ENCODE measurements at places on chromosomes 4 and X. TPM values are rescaled to one million over a fixed set of nuclear protein-coding genes. Genes with fewer than 3 reads are reported as not detected.

The DGKK gene
- total RNA-seq = not detected

The GLUD2 gene
- total RNA-seq = not detected

The RNF175 gene
- total RNA-seq = not detected

The ZAR1 gene
- total RNA-seq = not detected

The OTUD4 gene
- total RNA-seq = 47.3 TPM

The LRP2BP gene
- total RNA-seq = 0.75 TPM

The MGAT4D gene
- not detected for total RNA-seq

The MAGEB16 gene
- total RNA-seq = not detected

GRCh38 chr4:88858752-88859151 lies 161.1 kb upstream of the NAP1L5 start:
- no peak for DNase-seq

DNA sequence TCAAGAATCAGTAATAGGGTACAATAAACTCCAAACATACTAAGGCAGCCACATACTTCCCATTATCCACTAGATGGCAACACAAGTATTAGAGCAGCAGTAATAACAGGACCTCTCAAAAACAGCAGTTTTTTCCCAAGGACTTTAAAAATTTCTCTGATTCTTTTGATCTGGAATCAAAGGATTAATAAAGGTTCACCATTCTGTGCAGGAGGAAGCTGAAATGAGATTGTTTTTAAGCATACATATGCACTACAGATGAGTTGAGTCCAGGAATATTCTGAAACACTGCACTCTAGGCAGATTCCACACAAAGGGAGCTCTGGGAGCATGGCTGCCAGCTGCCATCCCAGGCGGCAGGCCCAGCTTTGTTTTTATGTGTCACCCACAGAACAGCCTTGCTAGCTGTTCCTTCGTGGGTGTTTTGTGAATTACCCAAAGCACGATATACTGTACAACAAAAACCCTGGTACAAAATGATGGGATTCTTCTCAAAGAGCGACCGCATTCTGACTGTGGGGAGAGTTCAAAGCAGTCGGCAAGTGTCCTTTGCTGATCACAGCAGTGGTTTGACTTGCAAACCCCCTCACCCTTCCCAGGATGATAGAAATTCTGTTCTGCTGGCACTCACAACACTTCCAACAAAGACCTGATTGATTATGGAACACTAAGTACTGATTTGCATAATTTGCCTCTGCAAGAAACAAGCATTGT lies 61.0 kb downstream of the STX18 start:
- no peak for DNase-seq

GRCh38 chrX:65451663-65452062 lies 82.9 kb downstream of the LAS1L start:
- DNase-seq = no peak

GRCh38 chr4:8387615-8388527 lies 52.7 kb downstream of the ACOX3 start:
- no peak for DNase-seq

- no peak for DNase-seq
Observed at GRCh38 chrX:11398785-11399184, 105.6 kb downstream of the AMELX start.

GRCh38 chrX:44400588-44400987 lies 57.1 kb upstream of the EFHC2 start:
- DNase-seq = no peak

DNA sequence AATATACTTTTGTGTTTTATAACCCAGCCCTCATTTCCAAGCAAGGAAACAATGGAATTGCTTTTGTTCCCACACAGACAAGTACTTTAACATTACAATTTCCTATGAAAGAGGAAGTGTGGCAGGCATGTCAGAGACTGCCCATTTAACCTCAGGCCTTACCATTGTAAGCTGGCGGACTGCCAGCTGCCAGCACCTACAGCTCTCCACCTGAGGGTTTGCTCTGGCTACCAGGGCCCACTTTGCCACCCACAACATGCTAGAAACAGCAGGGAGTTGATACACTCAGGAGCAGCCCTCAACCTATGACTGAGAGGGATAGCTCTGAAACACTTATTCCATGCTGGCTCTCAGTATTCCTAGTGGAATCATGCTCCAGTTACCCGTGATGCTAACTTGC lies 152.3 kb upstream of the PRDX4 start:
- DNase-seq = no peak

DNA sequence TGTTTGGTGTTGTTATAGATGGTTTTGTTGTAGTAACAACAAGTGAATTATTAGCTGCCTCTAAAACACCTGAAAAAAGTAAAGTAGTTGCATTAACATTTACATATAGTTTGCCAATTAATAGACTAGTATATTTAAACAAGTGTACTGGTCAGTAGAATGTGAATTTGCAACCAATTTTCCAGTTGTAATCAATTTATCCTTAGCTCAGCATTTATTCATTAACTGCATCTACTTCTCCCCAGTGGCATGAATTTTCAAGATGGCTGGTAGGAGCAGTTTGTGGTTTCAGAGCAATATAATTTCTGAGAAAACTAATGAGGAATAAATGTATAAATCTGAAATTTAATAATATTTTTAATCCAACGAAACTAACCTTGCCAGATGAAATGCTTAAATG lies 37.9 kb downstream of the EMCN start:
- no peak for DNase-seq

DNA sequence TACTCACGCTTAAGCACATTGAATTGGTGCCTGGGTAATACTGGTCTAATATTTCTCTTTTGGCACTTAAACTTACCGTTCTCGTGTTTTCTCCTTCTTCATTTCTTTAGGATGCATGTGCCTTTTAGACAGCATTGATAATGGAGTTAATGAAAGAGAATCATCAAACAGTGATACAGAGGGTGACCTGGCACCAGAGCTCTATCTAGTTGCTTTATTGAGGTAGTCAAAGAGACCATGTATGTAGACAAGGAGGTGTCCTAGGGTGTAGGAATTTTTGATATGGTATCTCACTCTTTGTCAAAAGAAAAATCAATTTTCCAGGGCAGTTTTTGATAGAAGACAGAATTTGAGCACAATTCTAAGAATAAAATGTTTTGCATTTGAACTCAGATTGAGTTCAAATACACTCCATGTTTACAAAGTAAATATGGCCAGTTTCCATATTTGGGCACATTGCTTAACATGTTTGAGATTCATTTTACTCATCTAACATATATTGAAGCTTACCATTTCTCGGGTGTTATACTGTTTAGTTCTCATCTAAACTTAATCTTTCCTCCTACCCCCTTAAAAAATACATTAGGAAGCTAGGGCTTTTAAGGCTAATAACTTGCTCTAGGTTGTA lies 92.0 kb downstream of the WWC2 start:
- DNase-seq = no peak

- no peak for DNase-seq
Observed at GRCh38 chrX:35728481-35728880, 69.7 kb upstream of the MAGEB16 start.

DNA sequence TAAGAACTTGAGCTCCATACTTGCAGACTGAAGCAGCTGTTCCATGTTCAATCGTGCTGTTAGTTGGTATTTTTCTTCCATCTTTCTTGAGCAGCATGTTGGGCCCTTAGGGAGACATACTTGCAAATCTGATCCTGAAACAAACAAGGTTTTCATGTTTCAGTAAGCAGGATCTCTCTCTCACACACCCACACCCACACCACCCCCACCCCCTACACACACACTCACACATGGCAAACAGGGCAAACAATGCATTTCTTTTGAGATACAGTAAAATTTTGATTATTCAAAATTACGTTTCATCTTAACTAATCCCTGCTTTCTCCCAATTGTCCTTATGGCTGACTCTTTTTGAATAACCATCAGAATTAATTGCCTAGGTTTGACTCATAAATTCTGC lies 32.3 kb downstream of the GPC3 start:
- DNase-seq = no peak

DNA sequence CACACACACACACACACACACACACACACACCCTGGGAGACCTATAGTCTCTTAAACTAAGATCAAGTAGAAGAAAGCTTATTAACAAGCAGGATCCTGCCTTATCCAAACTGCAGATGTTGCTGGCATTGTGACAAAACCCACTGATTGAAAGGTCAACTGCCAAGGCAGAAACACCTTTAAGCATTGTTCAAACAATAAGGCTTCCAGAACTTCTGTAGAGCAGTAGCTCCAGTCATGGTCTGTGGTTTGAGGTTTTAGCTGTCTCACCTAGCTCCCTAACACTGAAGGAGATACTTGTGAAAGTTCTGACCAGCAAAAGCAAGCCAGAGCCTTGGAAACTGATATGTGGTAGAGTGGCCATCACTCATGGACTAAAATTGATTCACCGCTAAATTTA lies 59.8 kb downstream of the PTCHD1 start:
- DNase-seq = no peak

DNA sequence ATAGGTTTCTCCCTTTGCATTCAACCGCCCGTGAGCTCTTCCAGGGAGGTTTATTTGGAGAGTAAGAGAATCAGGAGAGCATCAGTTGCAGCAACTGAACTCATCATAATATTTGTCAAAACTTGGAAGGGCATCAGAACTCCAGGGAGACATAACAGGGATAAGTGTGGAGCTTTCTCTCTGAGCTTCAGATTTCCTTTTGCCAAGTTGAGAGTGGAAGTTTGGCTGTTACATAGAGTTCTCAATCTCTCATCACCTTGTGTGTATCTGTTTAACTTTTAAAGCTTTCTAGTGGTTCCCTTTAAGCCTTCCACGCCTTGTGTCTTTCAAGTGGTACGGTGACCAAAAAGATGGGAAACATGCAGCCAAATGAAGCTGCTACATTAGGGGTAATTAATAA lies 18.8 kb downstream of the BMP3 start:
- DNase-seq = no peak

- DNase-seq = no peak
Observed at GRCh38 chrX:40385256-40385655, 195.5 kb upstream of the ATP6AP2 start.

DNA sequence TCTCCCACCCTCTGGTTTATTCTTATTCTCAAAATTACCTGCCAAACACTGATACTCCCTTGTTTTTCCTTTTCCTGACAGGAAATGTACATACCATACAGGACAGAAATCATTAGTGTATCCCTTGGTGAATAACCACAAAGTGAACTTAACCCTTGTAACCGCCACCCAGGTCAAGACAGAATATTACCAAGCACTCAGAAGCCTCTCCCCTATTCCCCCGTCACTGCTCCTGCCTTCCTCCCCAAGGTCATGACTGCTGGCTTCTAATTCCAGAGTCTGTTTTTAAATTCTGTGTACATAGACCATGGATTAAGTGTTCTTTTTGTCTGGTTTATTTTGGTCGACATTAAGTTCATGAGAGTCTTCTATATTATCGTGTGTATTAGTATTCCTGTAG lies 37.7 kb downstream of the HTT start:
- DNase-seq = no peak

GRCh38 chr4:87950493-87950892 lies 25.0 kb upstream of the SPP1 start:
- DNase-seq = no peak

DNA sequence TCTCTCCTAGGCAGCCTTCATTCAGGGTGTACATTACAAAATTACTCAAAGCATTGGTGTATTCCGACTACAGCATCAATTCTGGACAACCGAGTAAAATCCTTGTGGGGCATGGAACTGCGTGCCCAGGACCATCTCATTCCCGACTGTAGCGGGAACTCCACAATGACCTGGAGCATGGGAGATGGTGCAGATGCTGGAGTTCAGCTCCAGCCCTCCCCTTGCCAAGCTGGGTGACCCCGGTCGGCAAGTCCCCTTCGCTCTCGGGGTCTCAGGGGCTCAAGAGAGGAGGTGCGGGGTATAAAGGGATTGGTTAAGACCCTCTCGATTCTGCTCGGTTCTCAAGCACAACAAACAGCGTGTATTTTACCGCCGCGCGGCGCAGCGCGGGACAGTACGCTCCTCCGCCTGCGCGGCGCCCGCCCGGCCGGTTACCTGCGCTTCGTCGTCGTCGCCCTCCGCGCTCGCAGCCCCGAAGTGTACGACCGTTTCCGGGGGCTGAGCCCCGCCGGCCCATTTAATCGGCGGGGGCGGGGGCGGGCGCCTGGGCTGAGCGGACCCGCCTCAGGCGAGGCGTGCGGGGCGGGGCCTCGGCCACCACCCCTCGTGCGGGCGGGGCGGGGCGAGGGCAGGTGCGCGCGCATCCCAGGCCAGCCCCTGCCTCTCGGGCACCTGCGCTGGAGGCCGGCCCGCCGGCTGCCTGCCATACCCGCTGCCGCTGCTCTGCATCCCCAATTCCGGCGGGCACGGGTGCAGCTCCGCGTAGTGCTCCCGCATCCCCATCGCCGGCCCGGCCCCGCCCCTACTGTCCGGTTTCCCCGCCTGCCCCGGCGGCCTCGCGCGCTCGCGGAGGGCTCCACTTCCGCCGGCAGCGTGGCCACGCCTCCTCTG lies at the start of gene G6PD:
Gene G6PD, minus strand, starts transcription at position 493 of the 891 bp plus-strand sequence. CDS start 691 bp downstream, outside the sequence.
- peak; percentile 83 for DNase-seq

DNA sequence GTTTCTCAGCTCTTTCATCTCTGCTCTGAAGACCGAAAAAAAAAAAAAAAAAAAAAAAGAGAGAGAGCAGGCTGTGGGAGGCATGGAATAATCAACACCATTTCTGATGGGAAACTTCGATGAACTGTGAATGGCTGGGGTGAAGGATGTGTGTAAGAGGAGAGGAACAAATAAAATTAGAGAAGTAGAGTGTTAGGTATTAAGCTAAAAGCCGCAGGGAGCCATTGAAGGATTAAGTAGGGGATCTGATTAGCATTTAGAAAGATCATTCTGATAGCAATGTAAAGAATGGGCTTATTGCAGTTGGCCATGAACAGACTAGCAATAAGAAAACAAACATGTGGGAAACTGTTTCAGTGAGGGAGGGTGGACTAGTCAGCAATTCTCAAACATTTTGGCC lies 33.6 kb upstream of the JADE1 start:
- DNase-seq = no peak

GRCh38 chr4:147840838-147841738 lies 109.2 kb downstream of the ARHGAP10 start:
- no peak for DNase-seq

- no peak for DNase-seq
Observed at GRCh38 chr4:80619070-80619674, 283.6 kb downstream of the CFAP299 start.

DNA sequence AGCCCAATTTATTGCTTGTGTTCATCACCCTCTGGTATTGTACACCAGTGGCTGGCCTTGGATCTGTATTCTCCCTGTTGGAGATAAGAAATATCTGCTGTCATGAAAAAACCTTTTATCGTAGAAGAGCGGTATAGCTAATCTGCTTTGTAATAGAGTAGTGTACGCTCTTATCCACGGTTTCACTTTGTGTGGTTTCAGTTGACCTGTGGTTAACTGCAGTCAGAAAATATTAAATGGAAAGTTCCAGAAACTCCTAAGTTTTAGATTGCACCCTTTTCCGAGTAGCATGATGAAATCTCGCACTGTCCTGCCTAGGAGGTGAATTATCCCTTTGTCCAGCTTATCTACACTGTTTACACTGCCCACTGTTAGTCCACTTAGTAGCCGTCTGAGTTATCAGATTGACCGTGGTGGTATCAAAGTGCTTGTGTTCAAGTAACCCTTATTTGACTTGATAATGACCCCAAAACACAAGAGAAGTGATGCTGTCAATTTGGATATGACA lies 42.4 kb downstream of the KDM6A start:
- no peak for DNase-seq
